CD4-positive, CD25-positive, alpha-beta regulatory T cell (primary cell): ENCODE measurements at places on chromosomes 2 and 18. TPM values are rescaled to one million over a fixed set of nuclear protein-coding genes. Genes with fewer than 3 reads are reported as not detected.

- H3K27ac ChIP-seq, result no peak overlapping the region
- peak; percentile 17 for DNase-seq
- no peaks in the 10 kb centered on the region for H3K4me1 ChIP-seq
These were observed 126.0 kb downstream of the OSBPL1A start for GRCh38 chr18:24271381-24272228.

The RTP5 gene
- total RNA-seq, result 0.44 TPM

DNA sequence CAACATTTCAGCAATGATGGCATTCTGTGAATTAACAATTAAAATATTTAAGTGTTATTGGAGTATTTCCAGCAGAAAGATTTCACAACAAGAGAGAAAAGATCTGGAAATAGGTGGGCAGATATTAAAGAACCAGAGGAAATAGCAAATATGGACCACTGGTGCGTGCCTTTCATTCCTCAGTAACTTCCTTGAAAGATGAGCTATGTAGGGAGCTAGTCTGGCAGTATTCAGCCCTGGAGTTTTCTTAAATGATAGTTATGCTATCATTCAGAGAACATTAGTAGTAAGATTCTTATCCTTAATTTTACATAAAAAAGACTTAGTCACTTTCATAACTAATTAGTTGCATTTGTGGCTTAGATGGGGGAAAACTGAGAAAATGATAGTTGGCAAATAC lies 41.5 kb downstream of the TANC1 start:
- no peaks in the 10 kb centered on the region for H3K27me3 ChIP-seq
- H3K4me1 ChIP-seq, result no peaks in the 10 kb centered on the region
- no peak for DNase-seq
- H3K4me3 ChIP-seq, result no peak overlapping the region
- H3K27ac ChIP-seq, result no peak overlapping the region
- H3K36me3 ChIP-seq, result no peaks in the 10 kb centered on the region

The TMEM247 gene
- total RNA-seq, result not detected

DNA sequence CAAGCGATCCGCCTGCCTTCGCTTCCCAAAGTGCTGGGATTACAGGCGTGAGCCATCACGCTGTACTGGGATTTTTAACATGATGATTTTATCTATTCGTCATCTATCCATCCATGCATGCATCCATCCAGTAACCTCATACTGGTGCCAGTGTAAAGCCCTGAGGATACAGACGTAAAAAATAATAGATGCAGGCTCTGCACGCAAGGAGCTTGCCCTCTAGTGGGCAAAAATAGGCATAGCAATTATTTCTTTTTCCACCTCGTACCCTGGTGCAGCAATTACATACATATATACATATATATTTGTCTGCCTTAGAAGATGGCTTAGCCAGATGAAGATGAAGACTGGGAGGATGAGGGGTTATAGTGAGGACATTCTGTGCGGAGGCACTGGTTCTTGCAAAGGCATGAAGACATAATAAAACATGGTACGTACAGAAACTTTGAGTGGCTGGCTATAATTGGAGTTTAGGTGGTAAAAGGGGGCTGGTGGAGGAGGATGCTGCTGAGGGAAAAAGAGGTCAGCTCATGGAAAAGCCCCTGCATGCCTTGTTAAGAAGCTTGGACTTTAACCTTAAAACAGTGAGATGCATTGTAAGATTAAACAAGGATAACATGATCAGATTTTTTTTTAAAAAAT lies 19.6 kb upstream of the RPIA start:
- no peaks in the 10 kb centered on the region for H3K4me1 ChIP-seq
- no peaks in the 10 kb centered on the region for H3K27me3 ChIP-seq
- no peak overlapping the region for H3K4me3 ChIP-seq
- H3K36me3 ChIP-seq, result no peaks in the 10 kb centered on the region
- no peak overlapping the region for H3K27ac ChIP-seq

DNA sequence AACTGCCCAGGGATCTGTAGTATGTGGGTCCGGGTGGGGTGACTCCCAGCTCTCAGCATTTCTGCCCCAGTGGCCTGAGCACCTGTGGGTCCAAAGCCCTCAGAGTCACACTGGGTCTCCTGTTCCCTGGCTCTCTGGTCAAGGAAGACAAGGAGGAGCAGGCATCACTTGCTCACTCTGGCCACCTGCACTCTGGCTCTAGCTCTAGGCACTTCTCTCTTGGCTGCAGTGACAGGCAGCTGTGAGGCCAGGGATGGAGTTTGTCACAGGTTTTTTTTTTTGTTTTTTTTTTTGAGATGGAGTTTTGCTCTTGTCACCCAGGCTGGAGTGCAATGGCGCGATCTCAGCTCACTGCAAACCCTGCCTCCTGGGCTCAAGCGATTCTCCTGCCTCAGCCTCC lies 84.6 kb downstream of the HS1BP3 start:
- no peaks in the 10 kb centered on the region for H3K4me1 ChIP-seq
- H3K36me3 ChIP-seq, result no peaks in the 10 kb centered on the region
- H3K4me3 ChIP-seq, result no peak overlapping the region
- DNase-seq, result no peak

DNA sequence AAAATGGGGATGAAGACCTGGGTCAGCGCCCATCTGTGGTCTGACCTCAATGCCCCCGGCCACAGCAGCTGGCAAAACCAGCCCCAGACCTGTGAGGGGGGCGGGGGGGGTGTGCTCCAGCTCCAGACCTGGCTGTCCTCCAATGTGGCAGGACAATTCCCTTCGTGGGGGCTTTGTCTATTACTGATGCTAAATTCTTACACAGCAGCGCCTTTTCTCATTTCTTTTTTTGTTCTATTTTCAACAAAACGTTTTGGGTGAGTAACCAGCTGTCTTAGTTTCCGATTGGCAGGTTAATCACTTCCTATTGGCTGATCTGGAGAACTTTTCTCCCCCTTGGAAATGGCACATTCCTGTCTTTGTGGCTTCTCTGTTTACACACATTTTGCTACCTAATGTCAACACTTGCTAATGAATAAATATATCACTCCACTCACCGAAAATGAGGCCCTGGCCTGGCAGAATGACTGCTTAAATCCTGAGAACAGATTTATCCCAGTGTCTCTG lies 4.4 kb downstream of the SMAD7 start:
- DNase-seq, result no peak
- no peaks in the 10 kb centered on the region for H3K27me3 ChIP-seq
- no peak overlapping the region for H3K27ac ChIP-seq

The SOWAHC gene
- 4.8 TPM for total RNA-seq

The VWA3B gene
- not detected for total RNA-seq

GRCh38 chr2:47799031-47799609 lies 16.2 kb downstream of the MSH6 start:
- no peaks in the 10 kb centered on the region for H3K27me3 ChIP-seq
- peaks cover 84% of the 10 kb centered on the region for H3K36me3 ChIP-seq
- H3K4me1 ChIP-seq, result no peaks in the 10 kb centered on the region

- no peaks in the 10 kb centered on the region for H3K27me3 ChIP-seq
- H3K27ac ChIP-seq, result no peak overlapping the region
- no peak overlapping the region for H3K4me3 ChIP-seq
- no peak for DNase-seq
- H3K36me3 ChIP-seq, result no peaks in the 10 kb centered on the region
These were observed 11.3 kb upstream of the MAL start for GRCh38 chr2:95014126-95014708.
